Activated CD4-positive, alpha-beta T cell treated with anti-CD3 and anti-CD28 coated beads, Interleukin-2, amount 10 ng/mL, durations not matched to agents 7 days and 5 days (primary cell): ENCODE measurements at places on chromosomes 7 and 10.

DNA sequence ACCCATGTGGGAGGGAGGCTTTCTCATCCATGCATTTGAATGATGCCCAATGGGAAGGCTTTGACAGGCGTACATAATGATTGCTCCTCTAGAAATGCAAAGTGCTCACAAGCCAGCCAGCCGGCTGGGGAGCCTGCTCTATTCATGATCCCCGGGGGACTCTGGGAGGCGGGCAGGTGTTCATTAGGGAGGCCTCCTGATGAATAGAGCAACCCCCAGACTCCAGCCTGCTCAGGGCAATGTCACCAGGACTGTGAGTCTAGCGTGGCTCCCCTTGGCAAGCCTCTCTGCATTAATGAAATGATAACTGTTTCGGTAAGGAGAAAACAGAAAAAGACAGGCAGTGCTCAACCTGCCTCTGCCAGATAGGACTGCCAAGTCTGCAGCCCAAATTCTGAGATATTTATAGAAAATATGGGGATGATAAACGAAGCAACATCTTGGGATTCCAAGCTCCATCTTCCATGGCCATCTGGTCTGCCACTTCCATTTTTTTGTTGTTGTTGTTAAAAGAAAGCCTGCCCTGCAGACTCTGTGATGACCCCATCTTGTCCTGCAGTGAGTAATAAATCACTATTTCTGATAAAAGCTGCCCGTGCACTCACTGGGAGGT lies 236.4 kb downstream of the PRPF18 start:
- H3K27ac ChIP-seq = no peak overlapping the region
- peaks cover 14% of the 10 kb centered on the region for H3K27me3 ChIP-seq
- no peak overlapping the region for H3K4me3 ChIP-seq

DNA sequence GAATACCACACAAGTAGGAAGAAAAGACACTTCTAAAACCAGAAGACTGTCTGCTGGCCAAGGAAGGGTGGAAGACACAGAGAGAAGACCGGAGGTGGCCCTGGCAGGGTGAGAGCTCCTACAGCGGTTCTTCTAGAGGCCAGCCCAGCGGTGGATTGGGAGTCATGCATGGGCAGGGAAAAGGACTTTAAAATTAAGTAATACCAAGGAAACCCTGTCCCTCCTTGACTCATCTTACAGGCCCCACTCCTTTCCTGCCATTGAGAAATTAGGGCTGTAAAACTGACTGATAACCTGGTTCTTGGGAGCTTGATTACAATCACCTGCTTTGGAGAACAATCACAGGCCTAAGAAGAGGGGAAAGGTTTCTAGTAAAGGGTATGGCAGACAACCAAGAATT lies 16.1 kb downstream of the CALML3 start:
- peaks cover 9% of the 10 kb centered on the region for H3K36me3 ChIP-seq
- H3K27me3 ChIP-seq = peaks cover 11% of the 10 kb centered on the region
- H3K4me3 ChIP-seq = no peak overlapping the region
- H3K27ac ChIP-seq = no peak overlapping the region
- no peak for DNase-seq
- H3K4me1 ChIP-seq = no peaks in the 10 kb centered on the region

DNA sequence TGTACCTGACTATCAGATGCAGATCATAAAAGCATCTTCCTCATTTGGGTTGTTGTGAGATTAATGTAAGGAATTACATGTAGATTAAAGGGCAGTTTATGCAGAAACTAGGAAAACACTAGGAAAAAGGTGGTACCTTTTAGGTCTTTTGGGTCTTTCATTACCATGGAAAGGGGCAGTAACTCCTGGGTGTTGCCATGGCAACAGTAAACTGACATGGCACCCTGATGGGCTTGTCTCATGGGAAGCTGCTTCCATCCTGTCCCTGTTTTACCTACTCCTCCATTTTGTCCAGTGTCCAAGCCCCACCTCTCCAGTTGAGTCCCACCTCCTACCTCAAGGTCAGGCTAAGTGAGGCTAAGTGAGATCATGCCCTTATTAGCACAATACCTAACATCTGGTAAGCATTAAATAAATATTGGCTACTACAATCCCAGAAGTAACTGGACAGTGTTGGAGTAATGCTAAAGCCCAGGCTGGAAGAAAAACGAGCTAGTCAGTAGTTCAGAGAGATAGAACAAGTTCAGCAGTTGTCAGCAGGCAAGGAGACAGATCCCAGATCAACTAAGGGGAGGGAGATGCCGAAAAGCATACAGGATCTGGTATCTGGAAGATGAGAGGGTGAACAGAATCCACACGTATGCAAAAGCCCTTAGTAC lies 240.0 kb upstream of the AUTS2 start:
- H3K36me3 ChIP-seq = no peaks in the 10 kb centered on the region
- no peak overlapping the region for H3K4me3 ChIP-seq
- H3K4me1 ChIP-seq = no peaks in the 10 kb centered on the region
- H3K27ac ChIP-seq = no peak overlapping the region
- H3K27me3 ChIP-seq = no peaks in the 10 kb centered on the region

DNA sequence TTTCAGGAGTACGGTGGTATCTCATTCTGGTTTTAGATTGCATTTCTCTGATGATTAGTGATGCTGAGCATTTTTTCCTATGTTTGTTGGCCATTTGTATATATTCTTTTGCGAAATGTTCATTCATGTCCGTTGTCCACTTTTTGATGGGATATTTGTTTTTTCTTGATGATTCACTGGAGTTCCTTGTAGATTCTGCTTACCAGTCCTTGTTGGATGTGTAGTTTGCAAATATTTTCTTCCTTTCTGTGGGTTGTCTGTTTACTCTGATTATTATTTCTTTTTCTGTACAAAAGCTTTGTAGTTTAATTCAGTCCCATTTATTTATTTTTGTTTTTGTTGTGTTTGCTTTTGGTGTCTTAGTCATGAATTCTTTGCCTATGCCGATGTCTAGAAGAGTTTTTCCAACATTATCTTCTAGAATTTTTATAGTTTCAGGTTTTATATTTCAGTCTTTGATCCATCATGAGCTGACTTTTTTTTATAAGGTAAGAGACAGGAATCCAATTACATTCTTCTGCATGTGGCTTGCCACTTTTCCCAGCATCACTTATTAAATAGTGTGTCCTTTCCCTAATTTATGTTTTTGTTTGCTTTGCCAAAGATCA lies 320.5 kb downstream of the MAGI2 start:
- no peak overlapping the region for H3K27ac ChIP-seq
- H3K4me1 ChIP-seq = no peaks in the 10 kb centered on the region
- DNase-seq = no peak
- no peaks in the 10 kb centered on the region for H3K36me3 ChIP-seq

DNA sequence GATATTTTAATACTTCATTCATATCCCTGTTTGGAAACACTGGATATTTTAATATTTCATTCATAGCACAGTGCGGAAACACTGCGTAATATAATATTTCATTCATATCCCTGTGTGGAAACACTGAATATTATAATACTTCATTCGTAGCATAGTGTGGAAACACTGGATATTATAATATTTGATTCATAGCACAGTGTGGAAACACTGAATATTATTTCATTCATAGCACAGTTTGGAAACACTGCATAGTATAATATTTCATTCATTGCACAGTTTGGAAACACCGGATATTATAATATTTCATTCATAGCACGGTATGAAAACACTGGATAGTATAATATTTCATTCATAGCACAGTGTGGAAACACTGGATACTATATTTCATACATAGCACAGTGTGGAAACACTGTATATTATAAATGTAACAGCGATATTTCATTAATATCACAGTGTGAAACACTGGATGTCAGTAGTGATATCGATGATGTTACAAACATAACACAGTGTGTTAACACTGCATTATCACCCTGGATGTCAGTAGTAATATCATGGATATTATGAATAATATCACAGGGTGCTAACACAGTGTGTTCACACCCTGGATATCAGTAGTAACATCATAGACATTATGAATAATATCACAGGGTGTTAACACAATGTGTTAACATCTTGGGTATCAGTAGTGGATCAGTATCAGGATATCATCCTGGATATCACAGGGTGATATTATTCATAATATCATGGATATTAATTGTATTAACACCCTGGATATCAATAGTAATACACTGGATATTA lies 2.9 kb upstream of the TMEM225B start:
- DNase-seq = no peak
- H3K4me1 ChIP-seq = no peaks in the 10 kb centered on the region
- no peak overlapping the region for H3K27ac ChIP-seq
- H3K36me3 ChIP-seq = no peaks in the 10 kb centered on the region
- no peak overlapping the region for H3K4me3 ChIP-seq
- H3K27me3 ChIP-seq = no peaks in the 10 kb centered on the region
